ENCODE measurements at places on chromosomes 1 and 21.

DNA sequence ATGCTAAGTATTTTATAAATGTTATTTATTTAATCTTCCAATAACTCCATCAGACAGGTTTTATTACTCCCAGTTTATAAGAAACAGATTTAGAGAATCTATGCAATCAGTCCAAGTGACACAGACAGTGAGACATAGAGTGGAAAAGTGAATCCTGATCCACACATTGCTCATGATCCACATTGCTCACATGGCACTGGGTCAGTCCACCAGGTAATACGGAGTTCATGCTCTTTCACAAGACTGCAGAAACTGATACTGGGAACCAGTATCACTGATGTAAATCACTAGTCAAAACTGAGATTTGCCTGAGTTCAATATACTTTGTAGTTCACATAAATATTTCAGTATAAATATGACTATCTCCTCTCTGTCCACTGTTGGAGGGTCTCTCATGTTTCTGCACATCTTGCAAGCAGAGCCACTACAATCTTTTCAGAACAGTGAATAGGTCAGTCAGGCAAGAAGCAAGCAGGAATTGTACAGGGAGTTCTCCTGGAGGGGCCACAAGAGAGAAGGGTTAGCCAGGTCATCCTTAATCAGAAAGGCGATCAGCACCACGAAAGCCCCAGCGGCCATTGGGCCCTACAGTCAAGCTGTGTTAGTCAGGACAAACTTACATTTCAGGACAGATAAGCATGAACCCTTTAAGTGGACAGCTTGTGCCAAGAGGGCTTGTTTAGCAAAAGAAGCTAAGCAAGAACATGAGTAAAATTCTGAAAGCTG is 275.4 kb upstream of the NR5A2 start:
- no peak for DNase-seq

DNA sequence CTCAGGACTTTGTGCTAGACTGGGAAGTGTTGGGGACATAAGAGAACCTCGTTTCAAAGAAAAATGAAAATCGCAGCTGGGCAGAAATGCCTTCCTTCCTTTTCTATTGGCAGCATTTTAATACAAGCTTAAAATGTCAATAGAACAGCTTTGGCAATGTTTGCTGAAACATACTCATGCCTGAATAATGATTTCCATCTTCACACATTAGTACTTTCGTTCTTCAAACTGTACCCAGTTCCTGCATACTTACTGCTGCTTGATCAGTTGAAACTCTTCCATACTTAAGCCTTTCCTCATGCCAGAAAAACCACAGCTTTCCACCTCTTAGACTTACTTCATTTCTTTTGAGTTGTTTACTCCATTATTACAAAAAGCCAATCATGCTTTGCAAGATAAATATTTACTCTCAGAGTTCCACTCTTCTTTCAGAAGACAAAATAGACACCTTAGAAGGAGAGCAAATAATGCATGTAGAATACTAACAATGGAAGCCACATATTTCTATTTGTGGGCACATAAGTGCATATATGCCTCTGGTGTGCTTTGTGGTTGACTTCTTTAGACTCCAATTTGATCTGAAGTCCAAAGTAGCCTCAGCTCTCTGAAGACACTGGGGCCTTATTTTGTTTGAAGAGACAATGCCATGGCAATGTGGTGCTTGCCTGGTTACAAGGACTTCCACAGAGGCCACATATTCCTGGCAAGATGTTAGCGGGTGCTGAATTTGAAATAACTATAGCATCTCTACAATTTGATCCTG is 22.7 kb upstream of the CD55 start:
- no peak for DNase-seq

DNA sequence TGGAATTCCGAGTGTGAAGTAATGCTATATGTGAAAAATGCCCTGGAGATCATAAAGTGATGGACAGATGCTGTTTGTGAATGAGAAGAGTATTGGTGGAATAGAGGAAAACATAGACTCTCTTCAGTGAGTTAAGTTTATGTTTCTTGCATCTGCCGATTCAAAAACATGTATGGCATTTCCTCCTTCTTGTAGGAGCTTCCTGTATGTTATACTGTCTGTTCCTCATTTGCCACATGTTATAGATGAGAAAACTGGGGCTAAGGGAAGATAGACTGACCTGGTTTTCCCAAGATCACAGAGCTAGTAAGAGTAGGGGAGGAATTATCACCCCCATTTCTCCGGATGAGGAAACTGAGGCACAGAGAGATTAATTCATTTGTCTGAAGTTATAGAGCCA is 41.1 kb upstream of the IL20 start:
- no peak for DNase-seq

- no peak for DNase-seq
Observed at GRCh38 chr1:173205146-173206051, 1.7 kb downstream of the TNFSF4 start.

- DNase-seq = no peak
Observed at GRCh38 chr1:239268941-239269340, 117.4 kb upstream of the CHRM3 start.

GRCh38 chr1:25573591-25573930 is 30.2 kb downstream of the LDLRAP1 start:
- DNase-seq = no peak

DNA sequence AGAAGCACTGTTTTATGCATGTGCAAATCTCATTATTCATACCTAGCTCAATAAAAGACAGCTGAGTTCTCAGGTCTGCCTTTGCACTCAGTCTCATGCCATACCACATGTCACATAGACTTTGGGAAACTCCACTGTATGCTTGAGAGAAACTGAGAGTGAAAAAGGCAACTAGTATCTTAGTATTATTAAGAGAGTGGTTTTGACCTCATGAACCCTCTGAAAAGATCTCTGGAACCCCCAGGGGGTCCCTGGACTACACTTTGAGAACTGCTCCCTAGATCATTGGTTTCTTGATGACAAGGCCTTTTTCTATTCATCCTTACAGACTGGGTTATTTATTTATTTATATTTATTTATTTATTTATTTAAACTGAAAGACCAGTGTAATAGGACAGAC is 3.7 kb upstream of the RHEX start:
- no peak for DNase-seq

Data from stimulated activated CD8-positive, alpha-beta memory T cell treated with anti-CD3 and anti-CD28 coated beads, Interleukin-7, amount 100 ng/mL, for 48 hours (primary cell).